ENCODE measurements at places on chromosomes 11 and 22.

GRCh38 chr22:39941601-39942000, 18.6 kb upstream of the TMA7B start:
- DNase-seq = no peak

GRCh38 chr11:11312738-11313137, 40.3 kb downstream of the CSNK2A3 start:
- no peak for DNase-seq

GRCh38 chr11:84089072-84090057, 803.2 kb upstream of the CCDC90B start:
- no peak for DNase-seq

DNA sequence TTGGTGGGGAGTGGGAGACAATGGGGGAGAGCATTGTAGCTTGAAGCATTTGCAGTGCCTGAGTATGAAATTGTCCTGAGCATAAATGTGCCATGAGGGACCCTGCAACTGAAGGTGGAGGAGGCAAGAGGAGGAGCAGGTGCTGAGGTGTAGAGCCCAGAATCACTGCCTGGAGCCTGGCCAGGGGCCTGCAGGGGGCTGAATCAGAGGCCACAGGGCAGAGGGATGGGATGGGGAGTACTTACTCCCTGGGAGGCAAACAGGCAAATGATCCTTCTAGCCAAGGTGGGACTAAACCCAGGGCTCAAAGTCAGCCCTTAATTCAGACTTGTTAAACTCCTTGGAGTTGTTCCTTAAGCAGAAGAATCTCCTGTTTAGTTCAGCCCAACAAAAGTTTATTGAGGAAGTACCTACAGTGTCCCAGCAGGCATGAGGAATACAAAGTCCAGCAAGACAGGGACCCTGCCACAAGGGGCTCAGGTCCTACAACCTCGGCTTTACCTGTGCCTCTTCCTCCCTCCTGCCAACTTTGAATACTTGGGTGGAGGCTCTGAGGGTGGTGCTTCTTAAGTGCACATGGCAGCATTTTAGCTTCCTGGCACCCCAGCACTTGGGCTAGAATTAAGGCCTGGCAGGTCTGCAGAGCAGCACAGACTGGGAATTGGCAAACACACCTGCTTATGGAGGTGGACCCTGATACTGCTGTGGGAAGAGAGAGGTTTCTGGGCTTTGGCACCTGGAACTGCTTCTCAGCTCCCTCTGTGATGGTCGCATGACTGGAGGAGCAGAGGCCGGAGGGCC, 20.0 kb downstream of the MICAL2 start:
- no peak for DNase-seq

DNA sequence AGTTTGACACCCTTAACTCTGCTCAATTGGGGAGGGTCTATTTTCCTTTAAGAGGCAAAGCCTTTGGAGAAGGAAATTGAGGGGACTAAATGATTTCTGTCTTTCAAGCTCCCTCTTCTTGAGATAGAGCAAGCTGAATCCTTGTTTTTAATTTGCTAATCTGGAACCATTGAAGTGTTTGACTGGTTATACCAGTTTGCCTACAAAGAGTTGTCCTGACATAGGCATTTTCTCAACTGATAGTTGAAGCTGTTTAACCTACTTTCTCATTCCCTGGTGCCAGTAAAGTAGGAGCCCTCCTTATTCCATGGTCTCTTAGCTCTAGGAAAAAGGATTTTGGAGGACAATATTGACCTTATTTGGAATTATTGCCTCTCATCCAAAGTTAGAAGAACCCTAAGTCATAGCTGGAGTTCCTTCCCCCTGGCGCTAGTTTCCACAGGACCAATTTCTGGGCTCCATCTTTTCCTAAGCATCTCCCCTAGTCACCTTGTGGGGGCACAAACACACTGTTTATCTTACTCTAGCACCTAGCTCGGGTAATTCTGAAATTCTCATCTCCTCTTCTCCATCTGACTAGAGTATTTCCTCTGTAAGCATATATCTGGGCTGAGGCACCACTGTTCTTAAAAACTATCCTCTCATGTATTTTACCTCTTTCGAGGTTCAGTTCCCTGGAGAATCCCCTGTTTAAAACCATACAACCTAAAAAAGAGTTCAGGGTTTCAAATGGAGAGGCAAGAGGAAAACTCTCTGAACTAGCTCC, 7.4 kb downstream of the ZDHHC5 start:
- DNase-seq = no peak

GRCh38 chr11:124198897-124199296, 15.8 kb downstream of the OR10D3 start:
- DNase-seq = no peak

DNA sequence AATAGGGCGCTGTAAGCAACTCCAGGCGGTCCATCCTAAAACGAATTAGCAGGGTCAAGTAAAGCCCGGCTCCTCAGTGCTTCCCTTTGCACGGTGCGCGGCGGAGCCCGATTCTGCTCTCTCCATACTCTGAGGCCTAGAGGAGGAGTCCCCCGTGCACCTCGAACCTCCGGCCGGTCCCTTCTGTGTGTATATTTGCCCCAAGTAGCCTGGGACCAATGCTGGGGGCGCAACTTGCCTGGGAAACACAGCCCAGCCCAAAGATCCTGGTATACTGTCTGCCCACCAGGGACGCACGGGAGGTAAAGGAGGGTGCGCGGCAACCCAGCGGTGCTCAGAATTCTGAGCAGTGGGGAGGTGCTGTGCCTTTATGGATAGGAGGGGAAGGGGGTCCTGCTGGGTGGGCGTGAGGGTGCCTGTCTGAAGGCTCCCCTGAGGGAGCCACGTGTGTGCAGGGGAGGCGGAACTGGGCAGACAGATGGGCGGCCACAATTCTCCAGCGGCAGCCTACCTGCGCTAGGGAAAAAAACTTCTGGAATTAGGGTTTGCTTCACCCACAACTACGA, 4.8 kb upstream of the TBX1 start:
- DNase-seq = no peak

GRCh38 chr11:31967404-31968130, 123.3 kb upstream of the RCN1 start:
- DNase-seq = no peak

GRCh38 chr11:24588081-24588480, 91.2 kb downstream of the LUZP2 start:
- DNase-seq = no peak

GRCh38 chr11:122691549-122692150, 36.1 kb downstream of the UBASH3B start:
- DNase-seq = no peak

DNA sequence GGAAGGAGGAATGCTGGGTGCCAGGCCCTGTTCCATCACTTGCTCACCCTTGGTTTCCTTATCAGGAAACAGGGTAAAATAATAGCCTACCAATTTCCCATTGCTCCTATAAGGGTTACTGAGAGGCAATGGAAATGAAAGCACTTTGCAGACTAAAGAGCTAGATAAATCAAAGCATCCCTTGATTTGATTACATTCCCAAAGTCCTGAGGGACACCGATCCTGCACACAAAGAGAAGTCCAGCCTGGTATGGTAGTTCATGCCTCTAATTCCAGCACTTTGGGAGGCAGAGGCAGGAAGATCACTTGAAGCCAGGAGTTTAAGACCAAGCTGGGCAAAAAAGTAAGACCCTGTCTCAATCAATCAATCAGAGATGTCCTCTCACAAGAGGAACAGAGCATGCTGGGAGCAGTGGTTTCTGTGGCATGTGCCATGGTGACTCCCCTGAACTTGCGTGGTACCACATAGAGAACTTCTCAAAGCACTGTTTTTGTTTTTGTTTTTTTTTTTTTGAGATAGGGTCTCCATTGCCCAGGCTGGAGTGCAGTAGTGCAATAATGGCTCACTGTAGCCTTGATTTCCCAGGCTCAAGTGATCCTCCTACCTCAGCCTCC, 10.7 kb downstream of the TBC1D10A start:
- DNase-seq = no peak

DNA sequence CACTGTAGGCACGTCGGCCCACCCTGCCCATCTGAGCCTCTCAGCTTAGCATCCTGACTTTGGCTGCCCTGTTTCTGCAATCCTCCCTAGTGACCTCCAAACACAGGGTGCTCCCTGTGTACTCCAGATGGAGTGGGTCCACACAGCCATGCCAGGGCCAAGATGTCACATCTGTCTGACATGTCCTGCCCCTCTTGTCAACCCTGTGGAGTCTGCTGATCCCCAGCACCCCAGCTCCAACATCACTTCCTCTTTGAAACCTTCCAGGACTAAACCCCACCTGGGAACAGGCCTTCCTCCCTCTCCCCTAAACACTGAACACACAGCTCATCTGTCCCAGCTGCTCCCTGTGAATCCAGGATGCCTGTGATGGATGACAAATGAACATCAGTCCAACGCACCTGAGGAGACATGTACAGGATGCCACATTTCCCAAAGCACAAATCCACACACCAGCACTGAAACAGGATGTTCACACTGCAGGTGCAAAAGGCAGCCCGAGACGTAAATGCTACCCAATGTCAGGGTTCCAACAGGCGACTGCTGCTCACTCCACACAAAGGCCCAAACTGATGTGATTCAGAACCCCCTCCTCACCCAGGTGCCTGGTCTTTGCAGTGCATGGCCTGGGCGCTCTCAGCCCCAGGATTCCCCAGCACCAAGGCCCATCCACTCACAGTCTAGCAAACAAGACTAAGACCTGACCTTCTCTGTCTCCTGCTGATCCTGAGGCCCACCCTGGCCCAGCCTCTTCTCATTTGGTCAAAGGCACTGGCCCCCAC, 2.0 kb upstream of the TSSK2 start:
- DNase-seq = no peak

DNA sequence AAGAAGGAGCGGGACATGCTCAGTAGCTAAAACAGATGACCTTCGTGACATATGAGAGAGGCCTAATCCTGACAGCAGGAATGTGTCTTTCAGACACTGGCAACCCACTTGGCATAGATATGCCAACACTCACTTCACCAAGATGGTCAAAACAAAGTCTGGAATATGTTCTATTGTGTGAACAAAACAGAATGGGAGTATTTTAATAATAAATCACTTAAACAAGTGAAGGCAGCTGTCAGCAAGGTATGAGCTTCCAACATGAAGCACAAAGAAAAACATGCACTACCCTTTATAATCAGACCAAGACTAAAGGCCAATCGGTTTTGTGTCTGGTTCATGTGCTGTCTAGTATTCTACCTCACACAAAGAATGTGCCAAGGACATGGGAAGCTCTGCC, 23.1 kb downstream of the CCDC34 start:
- DNase-seq = no peak

DNA sequence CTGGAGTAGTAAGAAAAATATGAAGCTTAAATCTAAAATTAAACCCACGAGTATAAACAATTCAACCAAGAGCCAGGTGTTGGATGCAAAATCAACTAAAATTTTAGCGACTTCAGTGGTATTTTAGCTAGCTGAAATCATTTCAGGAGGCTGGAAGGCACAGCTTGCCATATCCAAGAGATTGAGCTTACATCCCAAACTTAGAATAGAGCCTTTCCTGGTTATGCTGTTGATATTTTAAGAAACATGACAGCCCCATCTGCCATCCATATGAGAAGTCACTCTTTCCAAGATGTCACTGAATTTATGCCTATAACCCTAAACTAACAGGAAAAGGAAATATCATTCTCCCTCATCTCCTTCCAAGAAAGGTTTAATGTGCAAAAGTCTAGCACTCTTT, 334.0 kb downstream of the KCNA4 start:
- no peak for DNase-seq

DNA sequence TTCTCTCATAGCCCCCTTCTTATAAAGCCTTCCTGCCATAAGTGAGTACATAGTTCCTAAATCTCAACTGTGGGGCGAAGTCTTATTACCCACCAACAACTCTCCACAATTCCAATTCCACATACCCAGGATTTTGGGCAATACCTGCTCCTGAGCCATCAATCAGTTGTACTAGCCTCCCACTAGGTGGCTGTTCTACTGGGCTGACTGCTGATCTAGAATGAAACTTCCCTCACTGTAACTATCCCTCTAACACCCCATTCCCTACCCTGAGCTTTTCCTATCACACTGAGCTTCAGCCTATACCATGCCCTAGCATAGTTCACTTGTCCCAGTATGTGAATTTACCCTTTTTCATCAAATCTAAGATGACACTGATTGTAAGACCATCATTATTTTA, 52.5 kb downstream of the RRAS2 start:
- no peak for DNase-seq
